ENCODE measurements at places on chromosomes 6 and 20.

- no peak for DNase-seq
These were observed 40.3 kb upstream of the TENT5A start for GRCh38 chr6:81792826-81793225.

DNA sequence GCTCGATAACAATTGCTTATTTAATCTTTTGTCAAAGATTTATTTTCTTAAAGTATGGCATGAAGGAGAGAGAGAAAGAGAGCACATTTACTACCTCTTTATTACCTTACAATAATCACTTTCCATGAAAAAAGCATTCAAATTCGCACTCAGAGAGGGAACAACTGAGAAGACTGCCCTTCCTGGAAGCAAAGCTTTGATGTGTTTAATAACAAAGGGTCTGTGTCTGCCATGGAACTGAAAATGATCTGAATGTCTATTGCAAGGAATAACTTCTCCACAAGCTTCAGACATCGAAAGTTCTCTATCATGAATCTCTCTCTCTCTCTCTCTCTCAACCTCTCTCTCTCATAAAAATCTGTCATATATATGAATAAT is 308.9 kb downstream of the HDGFL1 start:
- no peak for DNase-seq

DNA sequence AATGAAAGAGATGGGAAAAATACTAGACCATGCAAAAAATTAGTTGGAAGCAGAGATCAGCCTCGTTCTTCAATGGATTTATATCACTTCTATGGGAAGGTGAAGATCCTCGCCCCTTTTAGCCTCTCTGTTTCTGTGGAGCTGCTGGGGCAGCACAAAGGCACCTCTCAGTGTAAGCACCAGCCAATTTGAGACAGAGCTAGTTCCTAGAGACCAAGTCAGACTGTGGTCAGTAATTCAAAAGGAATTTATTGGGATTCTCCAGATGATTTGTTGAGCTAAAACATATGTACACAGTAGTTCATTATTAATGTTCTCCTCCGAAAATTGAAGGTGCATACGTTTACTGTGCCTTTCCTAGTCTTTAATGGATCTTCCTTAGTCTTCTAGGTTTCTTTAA is 42.4 kb downstream of the SCGN start:
- no peak for DNase-seq

GRCh38 chr6:18536591-18537055 is 149.5 kb downstream of the RNF144B start:
- no peak for DNase-seq

Measured in NCI-H2227 treated with DMSO at 0.1 percent for 48 hours (cell line).